Forelimb muscle (tissue), 1 donor: ENCODE measurements at places on chromosomes 1 and 21.

GRCh38 chr1:38059635-38060250 lies 13.2 kb upstream of the POU3F1 start:
- no peak for DNase-seq

GRCh38 chr1:37697090-37697489 lies 4.8 kb downstream of the CDCA8 start:
- no peak for DNase-seq

DNA sequence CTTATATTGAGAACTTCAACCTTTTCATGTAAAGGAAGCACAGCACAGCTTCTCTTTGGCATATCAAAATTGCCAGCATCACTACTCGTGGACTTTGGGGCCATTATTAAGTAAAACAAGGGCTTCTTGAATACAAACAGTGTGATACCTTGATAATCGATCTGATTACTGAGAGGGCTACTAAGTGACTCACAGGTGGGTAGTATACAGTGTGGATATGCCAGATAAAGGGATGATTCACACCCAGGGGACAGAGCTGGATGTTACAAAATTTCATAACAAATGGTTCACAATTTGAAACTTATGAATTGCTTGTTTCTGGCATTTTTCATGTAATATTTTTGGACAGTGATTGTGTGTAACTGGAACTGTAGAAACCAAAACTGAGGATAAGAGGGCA lies 15.4 kb downstream of the HDAC1 start:
- DNase-seq = no peak

GRCh38 chr1:209708297-209708696 lies 3.7 kb downstream of the HSD11B1 start:
- DNase-seq = no peak

- no peak for DNase-seq
Observed at GRCh38 chr1:84883286-84883685, 9.7 kb downstream of the LPAR3 start.

- no peak for DNase-seq
Observed at GRCh38 chr1:16119926-16120325, 35.9 kb downstream of the EPHA2 start.

DNA sequence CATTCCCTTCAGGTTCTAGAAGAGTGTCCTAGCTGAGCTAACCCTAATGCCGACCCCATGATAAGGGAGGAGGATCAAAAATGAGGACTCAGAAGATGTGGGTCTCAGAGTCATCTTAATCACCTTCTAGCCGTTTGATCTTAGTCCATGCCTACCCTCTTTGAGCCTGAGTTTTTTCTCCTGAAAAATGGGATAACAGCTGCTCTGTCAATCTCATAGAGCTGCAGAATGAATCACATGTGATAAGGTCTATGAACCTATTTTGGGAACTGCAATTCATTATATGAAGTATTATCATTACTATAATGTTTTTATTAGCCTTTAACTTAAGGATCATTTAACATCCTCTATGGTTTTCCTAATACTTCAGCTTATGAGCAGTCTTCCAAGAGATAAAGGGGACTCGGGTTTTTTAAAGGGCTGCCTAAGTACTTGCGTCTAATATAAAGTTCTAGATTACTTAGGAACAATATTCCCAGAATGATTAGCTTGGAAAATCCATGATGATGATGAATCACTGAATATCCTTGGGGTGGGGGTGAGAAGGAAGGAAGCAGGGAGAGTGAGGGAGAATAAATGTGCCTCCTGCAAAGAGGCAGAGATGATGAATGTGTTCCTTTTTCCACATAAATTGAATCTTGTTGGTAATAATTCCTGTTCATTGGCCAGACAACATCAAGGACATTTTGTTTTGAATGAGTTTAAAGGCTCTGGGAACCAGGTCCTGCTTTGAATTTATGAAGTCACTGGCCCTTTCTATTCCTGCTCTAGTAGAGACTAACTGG lies 66.8 kb downstream of the COLGALT2 start:
- DNase-seq = no peak

GRCh38 chr1:174939775-174940545 lies 59.8 kb upstream of the CACYBP start:
- DNase-seq = no peak

DNA sequence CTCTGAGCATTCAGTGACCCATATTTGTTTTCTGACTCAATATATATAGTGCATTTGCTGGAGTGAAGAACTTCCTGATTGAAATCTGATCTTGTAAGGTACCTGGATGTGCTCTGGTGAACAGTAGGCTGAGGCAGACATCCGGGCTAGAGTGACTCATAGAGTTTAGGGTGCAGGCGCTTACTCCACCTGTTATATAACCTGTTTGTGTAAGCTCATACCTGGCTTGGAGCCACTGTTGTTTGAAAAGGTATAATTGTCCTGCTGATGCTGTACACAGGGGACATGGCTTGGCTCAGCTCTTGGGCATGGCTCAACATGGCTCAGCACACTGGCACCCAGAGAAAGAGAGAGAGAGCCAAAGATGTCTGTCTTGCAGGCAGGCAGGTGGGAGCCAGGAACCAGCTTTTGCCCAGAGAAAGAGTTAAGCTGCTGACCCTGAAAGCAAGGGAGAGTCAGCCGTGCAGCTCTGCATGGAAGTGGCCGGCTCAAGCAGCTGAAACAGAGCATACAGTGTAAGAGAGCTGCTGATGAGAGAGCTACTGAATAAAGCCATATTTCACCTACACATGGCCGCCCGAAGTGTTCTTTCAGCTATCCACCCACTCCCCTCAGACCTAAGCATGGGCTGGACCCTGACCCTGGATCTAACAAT lies 43.2 kb downstream of the GJA5 start:
- no peak for DNase-seq

GRCh38 chr1:243501002-243501401 lies 245.2 kb downstream of the SDCCAG8 start:
- no peak for DNase-seq

- DNase-seq = no peak
Observed at GRCh38 chr1:79777481-79778219, 771.1 kb upstream of the ADGRL4 start.

DNA sequence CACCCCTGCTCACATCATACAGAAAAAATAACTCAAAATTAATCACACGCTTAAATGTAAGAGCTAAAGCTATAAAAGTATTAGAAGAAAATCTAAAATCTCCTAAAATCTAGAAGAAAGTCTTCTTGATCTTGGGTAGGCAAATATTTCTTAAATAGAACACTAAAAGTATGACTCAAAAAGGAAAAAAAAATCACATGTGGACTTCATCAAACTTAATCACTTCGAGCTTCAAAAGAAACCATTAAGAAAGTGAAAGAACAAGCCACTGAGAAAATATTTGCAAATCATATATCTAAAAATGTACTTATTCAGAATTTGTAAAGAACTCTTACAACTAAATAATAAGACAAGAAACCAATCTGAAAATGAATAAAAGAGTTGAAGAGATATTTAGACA lies 32.7 kb downstream of the LRRC52 start:
- no peak for DNase-seq

DNA sequence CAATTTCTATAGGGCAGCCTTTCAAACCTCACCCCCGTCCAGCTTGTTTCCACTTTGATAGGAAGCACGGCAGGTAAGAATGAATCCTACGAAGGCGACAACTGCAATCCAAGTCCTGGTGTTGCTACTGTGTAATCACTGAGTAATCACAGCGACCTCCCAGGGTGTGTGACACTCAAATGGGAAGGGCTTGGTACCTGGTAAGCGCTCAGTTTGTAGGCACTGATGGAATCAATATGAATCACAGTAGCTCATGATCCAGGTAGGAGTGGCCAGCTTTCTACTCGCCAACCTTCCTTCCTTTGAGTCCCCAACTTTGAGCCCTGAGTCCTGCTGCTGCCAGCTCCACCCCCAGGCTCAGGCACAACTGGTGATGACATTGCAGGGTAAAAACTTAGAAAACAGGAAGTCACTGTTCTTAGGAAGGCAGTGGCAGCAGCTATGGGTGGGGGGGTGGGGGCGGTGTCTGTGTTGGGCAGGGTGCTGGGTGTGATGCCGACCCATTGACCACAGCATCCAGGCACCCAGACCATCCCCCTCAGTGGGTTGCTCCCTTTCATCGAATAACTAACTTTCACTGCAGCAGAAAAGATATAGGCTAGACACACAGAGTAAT lies 70.7 kb downstream of the CD247 start:
- DNase-seq = no peak

- no peak for DNase-seq
Observed at GRCh38 chr1:160549665-160550006, 26.6 kb upstream of the SLAMF6 start.

DNA sequence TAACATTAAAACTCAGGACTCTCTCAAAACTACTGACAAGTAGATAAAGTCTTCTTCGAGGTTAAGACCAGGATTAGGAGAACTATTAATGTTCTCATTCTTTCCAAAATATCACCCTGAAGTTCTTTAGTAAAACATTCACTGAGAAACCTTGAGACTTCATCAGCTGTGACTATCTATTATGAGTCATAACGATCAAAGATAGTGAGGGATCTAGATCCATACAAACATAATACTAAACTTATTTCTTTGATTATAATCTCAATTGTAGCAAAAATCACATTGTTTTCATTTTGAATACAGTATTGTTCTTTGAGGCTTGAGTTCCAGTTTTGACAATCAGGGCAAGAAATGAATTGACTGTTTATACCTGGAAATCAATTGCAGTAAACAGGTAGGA lies 11.1 kb downstream of the PYHIN1 start:
- DNase-seq = no peak

GRCh38 chr1:92964998-92965397 lies 3.7 kb upstream of the DIPK1A start:
- DNase-seq = no peak

- no peak for DNase-seq
Observed at GRCh38 chr1:37601441-37601840, 5.7 kb upstream of the GNL2 start.

DNA sequence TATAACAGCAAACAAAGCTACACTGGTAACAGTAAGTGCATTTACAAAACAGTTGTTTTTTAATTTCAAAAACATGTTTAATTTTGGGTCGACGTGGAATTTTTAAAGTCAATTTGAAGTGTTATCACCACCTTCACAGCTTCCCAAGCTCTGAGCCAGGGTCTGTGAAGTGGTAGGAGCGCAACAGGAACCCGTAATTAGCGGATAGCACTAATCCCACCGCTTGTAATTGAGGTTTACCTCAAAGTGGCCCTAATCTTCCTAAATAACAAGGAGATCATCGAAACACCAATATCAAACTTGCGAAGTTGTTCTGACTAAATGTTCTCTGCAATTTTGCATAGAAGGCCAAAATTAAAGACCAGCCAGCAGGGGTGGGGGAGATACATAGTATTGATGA lies 18.8 kb downstream of the LBR start:
- DNase-seq = no peak

DNA sequence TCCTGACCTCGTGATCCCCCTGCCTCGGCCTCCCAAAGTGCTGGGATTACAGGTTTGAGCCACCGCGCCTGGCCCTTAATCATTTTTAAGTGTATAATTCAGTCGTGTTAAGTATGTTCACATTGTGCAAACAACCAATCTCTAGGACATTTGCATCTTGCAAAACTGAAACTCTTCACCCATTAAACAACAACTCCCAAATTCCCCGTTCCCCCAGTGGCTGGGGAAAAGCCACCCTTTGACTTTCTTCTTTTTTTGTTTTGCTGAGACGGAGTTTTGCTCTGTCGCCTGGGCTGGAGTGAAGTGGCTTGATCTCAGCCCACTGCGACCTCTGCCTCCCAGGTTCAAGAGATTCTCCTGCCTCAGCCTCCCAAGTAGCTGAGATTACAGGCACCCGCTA lies 6.5 kb upstream of the THEMIS2 start:
- DNase-seq = no peak

GRCh38 chr1:154608397-154609270 lies 648 bp upstream of the ADAR start:
- DNase-seq = no peak

- no peak for DNase-seq
Observed at GRCh38 chr1:156165083-156165482, 11.7 kb downstream of the SEMA4A start.

GRCh38 chr1:37553598-37553926 lies 531 bp downstream of the SNIP1 start:
- no peak for DNase-seq

DNA sequence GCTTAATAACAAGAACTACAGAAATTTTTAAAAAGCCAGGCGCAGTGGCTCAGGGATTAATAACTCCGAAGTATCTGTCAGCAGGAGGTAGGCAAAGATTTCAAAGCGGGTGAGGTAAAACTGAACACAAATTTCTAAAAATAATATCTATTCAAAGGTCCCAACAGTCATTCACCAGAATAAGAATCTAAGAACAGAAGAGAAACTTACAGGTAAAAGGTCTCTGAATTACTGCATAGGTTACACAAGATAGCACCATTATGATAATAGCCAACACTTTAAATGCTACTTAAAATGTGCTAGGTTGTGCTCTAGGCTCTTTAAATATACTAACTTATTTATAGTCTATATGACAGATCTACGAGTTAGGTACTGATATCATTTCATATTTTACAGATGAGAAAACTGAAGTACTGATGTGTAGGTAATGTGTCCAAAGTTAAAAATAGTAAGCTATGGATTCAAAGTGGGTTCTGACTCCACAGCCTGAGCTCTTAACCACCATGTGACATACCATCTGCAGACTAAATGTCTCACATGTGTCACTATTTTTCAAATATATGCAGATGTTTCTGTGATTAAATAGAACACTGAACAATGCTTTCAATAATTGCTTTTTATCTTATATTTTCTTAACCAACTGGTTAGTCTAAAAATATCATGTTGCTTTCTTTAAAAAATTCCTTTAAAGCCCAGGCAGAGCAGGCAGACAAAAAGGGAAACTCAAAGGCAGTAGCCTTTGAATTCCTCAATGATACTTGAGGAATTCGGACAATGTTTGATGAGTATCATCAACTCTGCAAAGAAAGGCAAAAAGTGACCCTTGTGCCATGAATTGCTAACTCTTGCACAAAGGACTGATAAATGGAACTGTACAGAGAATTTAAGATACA lies 80.5 kb upstream of the TTC39A start:
- DNase-seq = no peak

- no peak for DNase-seq
Observed at GRCh38 chr1:27139980-27140379, 14.9 kb downstream of the SLC9A1 start.

- DNase-seq = no peak
Observed at GRCh38 chr1:34845131-34845901, 14.2 kb downstream of the SMIM12 start.

- no peak for DNase-seq
Observed at GRCh38 chr1:243712941-243713340, 137.1 kb downstream of the AKT3 start.

DNA sequence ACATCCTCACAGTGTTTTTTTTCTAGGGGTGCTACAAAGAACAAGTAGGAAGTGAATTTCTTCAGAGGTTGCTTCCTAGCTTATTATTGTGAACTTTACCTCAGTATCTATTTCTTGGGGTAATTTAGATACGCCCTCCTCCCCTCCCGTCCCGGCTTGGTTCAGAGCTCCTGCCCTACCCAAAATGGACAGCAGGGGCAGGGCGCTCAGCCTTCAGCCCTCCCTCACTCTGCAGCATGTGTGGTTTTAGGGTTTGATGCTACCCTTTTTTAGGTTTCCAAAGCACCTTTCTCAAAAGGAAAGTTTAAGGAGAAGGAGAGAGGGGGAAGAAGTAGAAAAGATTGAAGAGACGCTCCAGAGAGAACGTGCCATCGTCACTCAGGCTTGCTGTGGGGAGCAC lies 16.9 kb upstream of the POGK start:
- DNase-seq = no peak

- no peak for DNase-seq
Observed at GRCh38 chr1:47323599-47324031, 9.7 kb upstream of the STIL start.
